RCC 7860 (cell line): ENCODE measurements at places on chromosomes 11 and 22.

- no peak for DNase-seq
These were observed 663.2 kb downstream of the CNTN5 start for GRCh38 chr11:99683933-99684332.

GRCh38 chr11:112023104-112023503 is 2.1 kb upstream of the DLAT start:
- DNase-seq, result no peak

GRCh38 chr22:30338802-30339201 is 12.1 kb upstream of the TBC1D10A start:
- no peak for DNase-seq

DNA sequence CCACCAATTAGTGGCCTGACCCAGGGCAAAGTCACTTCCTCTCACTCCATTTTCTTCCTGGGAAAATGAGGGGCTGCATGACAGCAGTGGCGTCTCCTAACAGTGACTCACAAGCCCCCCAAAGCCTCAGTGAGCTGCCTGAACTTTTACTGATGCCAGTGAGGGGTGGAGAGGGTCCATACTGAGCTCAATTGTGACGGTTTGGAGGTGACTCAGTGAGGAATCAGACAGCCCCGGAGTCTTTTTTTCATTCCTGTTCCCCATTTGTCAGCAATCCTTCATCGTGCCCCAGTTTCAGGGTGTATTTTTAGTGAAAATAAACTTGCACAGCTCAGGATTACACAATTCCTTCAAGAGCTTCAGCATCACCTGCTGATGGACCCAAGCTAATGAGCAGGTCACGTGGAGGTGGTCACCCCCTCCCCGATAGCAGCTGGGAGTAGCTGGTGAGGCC is 30.1 kb upstream of the RASD2 start:
- no peak for DNase-seq

DNA sequence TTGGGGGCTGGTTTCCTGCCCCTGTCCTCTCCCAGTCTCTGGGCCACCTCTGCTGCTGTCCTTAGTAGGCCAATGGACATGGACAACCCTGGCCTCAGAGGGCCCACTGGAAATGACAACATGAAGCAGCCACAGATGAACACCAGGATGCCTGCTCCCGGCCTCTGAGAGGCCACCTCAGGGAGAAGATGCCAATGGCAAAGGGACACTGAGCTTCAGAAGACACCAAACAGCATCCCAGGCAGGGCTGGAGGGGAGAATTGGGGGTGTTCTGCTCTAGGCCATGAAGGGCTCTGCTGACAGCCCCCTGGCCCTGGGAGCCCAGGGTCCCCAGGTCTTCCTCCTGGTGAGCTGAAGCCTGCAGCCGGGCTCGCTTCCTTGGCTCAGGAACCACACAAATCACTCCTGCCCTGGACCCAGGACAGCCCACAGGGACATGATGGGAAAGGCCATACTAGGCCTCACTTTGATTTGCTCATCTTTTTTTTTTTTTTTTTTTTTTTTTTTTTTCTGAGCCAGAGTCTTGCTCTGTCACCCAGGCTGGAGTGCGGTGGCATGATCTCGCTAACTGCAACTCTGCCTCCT is 45.3 kb downstream of the TPBGL start:
- DNase-seq, result no peak

GRCh38 chr11:32574421-32574820 is 9.2 kb upstream of the EIF3M start:
- DNase-seq, result no peak

GRCh38 chr11:75454987-75455386 is 22.0 kb upstream of the KLHL35 start:
- DNase-seq, result no peak

GRCh38 chr11:118900535-118901384 is 17.1 kb downstream of the CXCR5 start:
- no peak for DNase-seq

DNA sequence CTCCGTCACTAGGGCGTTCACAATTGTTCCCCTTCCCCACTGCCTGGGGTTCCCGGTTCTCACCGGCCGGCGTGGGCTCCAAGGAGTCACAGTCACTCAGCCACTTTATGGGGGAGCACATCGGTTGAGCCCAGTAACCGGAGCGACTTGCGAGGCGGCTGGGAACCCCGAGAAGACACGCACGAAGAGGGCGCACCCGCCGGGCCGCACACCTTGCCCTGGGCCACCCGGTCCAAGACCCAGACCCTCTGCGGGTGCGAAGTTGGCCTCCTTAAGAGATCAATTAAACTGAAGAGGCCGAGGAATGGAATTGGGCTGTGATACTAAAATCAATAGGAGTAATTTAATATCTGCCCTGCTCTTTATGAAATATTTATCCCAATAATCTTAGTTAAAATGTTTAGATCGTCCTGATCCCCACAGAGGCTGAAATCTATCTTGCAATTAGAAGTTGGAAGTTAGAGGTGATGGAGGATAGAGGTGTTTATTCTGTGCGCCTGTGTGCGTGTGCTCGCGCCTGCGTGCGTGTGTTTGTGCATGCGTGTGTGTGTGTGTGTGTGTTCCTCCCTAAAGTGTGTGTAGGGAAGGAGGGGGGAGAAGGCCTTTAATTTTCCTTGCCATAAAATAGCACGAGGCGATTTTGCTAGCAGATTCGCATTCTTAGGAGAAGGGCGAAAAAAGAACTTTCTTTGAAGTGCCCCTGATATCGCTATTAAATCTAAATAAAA is 954 bp upstream of the MN1 start:
- DNase-seq, result no peak

- no peak for DNase-seq
These were observed 43.7 kb downstream of the BSX start for GRCh38 chr11:122937983-122938382.

- no peak for DNase-seq
These were observed 25.5 kb downstream of the BID start for GRCh38 chr22:17748555-17749353.

- DNase-seq, result no peak
These were observed 870.3 kb downstream of the TBC1D22A start for GRCh38 chr22:47632701-47633100.

- DNase-seq, result no peak
These were observed 538.9 kb upstream of the ANO5 start for GRCh38 chr11:21653951-21654421.

DNA sequence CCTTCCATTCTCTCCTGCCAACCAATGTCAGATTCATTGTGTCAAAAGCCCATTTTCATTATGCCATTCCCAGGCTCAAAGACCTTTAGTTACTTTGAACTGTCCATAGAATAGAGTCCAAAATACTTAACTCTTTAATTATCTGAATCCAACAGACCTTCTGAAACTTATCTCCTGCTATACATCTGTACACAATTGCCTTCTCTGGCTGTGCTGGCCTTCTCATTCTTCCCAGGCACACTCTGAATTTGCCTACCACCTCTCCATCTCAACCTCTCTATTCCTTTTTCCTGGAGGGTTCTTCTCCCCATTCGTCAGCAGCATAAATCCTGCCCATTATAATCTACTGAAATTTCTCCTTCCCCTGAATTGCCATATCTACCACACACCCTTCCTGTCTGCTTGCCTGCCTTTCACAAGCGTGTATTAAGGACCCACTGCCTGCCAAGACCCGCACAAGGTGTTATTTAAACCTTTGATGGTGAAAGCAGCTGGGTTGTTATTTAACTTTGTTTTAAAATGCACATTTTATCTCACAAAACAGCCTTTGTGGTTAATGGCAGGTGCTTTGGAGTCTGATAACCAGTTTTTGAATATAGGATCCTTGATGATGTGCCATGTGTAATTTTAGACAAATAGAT is 125.9 kb downstream of the CCDC81 start:
- no peak for DNase-seq

GRCh38 chr11:125180413-125181305 is 16.1 kb downstream of the PKNOX2 start:
- no peak for DNase-seq

- no peak for DNase-seq
These were observed 431.4 kb upstream of the CCDC90B start for GRCh38 chr11:83717537-83717936.

DNA sequence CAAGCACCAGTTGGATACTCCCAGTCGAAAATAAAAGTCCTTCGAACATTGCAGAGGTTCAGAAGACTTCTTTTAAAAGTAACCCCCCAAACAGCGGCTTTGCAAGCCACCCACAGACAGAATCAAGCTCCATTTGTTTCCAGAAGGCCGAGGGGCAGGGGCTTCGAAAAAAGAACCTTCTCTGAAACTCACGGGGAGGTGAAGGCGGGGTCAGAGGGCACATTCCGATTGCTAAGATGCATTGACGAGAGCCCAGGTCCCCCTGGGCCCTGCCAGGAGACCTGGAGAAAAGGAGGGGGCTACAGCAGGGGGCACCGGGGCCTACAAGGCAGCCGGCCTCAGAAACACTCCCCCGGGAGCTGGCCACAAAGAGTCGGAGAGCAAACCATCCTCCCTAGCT is 306.8 kb downstream of the MN1 start:
- no peak for DNase-seq

- DNase-seq, result no peak
These were observed 70.2 kb upstream of the NAV2 start for GRCh38 chr11:19642185-19643158.

GRCh38 chr22:39510529-39511149 is 8.5 kb downstream of the MIEF1 start:
- DNase-seq, result no peak

GRCh38 chr22:22462813-22463567 is 45.6 kb downstream of the ZNF280B start:
- DNase-seq, result no peak

DNA sequence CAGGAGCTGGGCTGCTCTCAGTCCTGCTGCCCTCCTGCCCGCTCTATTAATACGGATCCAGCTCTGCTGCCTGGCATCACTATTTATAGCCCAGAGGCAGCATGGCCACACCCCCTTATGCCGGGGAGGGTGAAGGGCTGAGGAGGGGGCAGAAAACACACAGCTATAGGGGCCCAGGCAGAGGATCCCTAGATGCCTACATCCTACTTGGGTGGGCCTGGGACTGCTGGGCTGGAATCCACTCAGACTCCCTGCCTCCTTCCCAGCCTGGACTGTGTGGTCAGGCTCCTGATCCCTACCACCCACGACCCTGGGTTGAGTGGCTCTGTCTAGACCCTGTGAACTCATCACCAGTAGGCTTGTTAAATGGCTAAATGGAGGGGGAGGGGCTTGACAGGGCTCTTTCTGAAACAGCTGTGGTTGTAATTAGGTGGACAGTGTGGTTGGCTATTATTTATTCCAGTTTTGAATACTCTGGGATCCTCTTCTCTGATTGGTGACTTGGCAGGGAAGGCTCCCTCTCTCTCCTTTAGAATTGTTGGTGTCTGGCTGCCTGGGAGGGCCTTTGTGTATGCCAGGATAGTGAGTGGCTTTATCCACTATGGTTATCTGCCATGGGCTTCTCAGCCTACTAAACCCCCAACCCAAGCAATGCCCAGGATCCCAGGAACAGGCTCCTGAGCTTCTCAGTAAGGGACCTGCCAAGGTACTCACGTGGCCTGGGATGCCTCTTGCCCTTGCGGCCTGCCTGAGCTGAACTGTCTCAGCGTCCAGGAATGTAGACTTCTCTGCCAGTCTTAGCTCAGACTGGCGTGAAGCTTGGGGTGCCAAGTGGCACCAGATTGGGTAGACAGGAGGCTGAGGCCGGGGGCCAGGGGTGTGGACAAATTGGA is 15.2 kb downstream of the PHLDB1 start:
- peak; percentile 83 for DNase-seq

DNA sequence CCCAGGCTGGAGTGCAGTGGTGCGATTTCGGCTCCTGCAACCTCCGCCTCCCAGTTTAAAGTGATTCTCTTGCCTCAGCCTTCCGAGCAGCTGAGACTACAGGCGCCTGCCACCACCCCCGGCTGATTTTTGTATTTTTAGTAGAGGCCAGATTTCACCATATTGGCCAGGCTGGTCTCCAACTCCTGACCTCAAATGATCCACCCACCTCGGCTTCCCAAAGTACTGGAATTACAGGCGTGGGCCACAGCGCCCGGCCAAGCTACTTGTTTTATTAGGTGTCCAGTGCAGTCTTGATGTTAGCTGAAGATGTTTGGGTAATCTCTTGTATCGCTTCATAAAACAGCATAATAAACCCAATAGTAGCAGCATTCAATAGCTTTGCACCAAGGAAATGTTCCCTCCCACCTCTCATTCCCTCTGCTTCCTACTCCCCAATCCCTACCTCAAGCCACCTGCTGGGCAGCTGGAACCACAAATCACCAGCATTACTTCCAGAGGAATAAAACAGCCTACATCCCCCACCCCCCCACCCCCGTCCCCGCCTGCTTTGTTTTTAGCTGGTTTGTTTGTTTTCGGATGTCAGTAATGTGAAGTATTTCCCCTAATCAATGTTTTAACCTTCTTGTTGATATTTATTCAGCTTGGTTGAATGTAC is 11.0 kb upstream of the GRIK4 start:
- no peak for DNase-seq

GRCh38 chr11:71370020-71370747 is 78.0 kb downstream of the DHCR7 start:
- no peak for DNase-seq

GRCh38 chr11:19656140-19656541 is 56.5 kb upstream of the NAV2 start:
- no peak for DNase-seq

DNA sequence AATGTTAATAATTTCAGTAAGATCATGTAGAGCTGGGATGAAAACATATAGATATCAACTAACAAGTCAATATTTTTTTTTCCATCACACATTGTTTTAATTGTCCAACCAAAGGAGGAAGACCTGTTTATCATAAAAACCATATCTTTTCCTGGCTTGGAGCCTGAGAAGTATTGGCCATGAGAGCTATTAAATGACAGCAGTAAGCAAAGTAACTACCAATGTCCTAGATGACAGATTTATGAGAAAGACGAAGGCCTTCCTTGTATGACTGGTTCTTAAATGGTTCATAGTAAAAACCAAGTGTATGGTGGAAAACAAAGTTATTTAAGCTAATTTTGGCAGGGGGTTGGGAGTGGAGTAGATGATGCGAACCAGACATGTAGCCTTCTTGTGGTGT is 1147.1 kb upstream of the TENM4 start:
- no peak for DNase-seq

- no peak for DNase-seq
These were observed 103.6 kb upstream of the DRD2 start for GRCh38 chr11:113578715-113579250.

DNA sequence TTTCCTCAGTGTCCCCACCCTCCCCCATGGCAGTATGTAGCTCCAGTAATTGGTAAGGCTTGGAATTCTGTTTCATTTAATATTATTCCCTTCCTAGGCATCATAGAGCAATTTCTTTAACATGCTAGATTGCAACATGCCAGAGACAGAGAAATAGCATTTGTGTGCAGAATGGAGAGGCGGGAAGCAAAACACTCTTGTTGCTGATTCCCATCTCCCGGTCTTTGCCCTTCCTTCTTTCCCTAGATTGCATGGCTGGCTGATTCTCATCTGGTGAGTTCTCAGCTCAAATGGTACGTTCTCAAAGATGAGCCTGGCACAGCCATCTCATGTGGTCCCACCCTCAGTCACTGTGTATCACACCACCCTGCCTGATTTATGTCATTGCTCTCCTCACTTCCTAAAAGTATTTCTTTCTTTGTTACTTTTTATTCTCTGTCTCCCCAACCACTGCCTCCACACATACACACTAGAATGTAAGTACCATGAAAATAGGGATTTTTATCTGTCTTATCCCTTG is 66.9 kb downstream of the ARFGAP2 start:
- DNase-seq, result no peak

GRCh38 chr22:19122752-19123492 is 710 bp upstream of the DGCR2 start:
- DNase-seq, result no peak

GRCh38 chr11:15818132-15818842 is 538.1 kb downstream of the SOX6 start:
- no peak for DNase-seq
